ENCODE measurements at places on chromosomes 1 and 21. TPM values are rescaled to one million over a fixed set of nuclear protein-coding genes. Genes with fewer than 3 reads are reported as not detected.

- peak; percentile 36 for DNase-seq
Measured at GRCh38 chr1:115505148-115505571, 136.6 kb upstream of the VANGL1 start.

GRCh38 chr21:20729376-20729775, 268.8 kb upstream of the NCAM2 start:
- DNase-seq = no peak

- no peak for DNase-seq
Measured at GRCh38 chr1:63710761-63711380, 62.9 kb upstream of the ROR1 start.

GRCh38 chr1:117030271-117030877, 28.8 kb downstream of the CD101 start:
- DNase-seq = no peak

DNA sequence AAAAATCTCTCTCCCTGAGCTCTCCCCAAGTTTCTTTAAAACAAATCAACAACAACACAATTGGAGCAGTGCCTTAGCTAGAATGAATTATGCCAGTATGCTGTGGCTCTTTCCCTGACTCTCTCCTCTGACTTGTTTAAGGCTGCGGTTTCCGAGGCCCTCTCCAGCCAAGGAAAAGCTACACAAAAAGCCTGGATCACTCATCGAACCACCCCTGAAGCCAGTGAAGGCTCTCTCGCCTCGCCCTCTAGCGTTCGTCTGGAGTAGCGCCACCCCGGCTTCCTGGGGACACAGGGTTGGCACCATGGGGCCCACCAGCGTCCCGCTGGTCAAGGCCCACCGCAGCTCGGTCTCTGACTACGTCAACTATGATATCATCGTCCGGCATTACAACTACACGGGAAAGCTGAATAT, 1.9 kb downstream of the S1PR1 start:
- DNase-seq = peak; percentile 84

Gene MX2
- total RNA-seq = 8.7 TPM

Gene TRAF3IP3
- 3.4 TPM for total RNA-seq

Measured in tongue (tissue), 3 donors.